GM12891 (cell line): ENCODE measurements at places on chromosomes 13 and 19.

- DNase-seq, result no peak
These were observed 12.9 kb downstream of the OR7C2 start for GRCh38 chr19:14954071-14954655.

DNA sequence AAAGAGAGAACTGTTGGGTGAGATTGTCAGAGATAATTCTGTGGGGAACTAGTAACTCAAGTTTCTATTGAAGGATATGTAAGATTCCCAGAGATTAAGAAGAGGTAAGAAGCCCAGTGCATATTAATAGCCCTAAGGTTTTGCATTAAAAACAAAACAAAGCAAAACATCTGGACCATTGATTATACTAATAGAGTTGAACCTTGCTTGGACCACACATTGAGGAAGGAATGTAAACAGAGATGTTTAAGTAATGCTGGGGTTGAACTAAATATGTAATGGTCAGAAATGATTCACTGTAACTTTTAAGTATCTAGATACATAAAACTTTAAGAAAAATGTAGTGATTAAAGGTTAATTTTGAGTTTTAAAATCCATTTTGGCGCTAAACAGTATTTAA, 1770.0 kb downstream of the PCDH9 start:
- DNase-seq, result no peak

GRCh38 chr19:48633148-48634035, 3.8 kb downstream of the DBP start:
- no peak for DNase-seq

DNA sequence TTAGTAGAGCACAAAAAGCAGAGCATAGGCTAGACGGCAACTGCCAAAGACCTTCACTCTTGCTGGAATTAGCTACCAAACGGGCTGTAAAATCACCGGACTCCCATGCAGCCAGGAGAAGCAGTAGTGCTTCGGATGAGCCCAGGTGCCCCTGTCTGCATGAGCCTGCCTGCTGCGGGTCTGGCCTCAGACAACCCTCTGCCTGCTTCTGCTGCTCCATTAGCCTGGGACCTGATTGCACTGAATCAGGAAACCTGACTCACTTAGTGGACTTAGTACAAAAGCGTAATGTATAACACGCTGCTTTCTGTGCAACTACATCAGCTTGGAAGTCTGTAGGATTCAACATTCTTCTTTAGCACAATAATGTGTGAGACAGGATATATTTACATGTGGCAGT, 170.0 kb downstream of the LMO7 start:
- no peak for DNase-seq

DNA sequence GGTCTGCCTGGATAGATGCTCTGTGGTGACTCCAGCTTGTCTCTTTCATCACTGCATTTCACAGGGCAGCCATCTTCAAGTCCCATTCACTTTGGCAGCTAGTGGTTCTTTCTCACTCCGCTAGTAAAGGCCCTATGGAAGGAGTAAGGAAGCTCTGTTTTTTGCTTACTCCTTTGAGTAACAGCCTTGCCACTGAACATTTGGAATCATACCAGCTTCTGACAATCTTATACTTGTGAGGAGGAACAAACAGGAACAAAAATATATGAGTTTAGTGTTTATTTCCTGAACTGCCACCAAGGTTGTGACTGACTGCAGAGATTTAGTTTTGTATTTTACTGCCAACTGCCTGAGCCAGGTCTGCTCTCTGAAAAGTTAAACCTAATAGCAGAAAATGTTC, 38.7 kb downstream of the KCTD4 start:
- no peak for DNase-seq

- no peak for DNase-seq
These were observed 56.6 kb downstream of the MBNL2 start for GRCh38 chr13:97278435-97279411.

DNA sequence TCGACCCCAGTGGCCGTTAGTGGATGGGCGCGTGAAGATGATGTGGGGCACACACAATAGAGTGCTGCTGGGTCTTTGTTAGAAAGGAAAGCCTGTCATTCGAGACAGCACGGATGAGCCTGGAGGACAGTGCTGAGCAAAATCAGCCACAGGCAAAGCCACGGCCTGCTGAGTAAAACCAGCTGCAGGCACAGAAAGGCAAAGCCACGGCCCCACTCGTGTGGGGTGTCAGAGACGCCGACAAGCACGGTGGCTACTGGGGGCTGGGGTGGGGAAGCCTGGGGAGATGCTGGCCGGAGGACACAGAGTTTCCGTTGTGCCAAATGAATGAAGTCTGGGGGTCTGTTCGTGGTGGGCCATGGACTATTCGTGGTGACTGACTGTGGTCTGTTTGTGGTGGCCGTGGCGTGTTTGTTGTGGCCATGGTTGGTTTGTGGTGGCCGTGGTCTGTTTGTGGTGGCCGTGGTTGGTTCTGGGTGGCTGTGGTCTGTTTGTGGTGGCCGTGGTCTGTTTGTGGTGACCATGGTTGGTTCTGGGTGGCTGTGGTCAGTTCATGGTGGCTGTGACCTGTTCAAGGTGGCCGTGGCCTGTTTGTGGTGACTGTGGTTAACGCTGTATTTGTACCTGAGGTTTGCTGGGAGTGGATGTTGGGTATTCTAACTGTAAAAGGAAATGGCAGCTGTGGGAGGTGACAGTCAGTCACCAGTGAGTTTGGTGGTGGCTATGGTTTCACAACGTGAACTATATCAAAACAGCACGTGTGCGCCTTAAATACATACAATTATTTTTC, 36.3 kb downstream of the MCF2L start:
- DNase-seq, result no peak

- DNase-seq, result no peak
These were observed 66.7 kb downstream of the PEX11G start for GRCh38 chr19:7421941-7422744.

DNA sequence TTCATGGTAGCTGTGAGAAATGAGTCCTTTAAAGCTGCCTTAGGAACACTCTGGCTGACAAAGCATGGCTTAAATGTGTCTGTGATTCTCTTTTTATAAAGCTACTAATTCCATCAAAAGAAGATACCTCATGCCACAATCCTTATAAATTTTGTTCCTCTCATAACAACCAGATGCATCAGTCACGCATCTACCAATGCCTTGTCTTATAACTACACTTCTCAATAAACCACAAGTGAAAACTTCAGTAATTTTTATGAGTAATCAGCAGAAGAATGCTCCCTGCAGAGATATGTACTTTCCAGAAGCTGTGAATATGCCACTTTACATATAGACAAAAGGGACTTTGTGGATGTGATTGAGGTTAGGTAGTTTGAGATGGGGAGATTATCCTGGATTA, 147.8 kb downstream of the SUCLA2 start:
- no peak for DNase-seq
